ENCODE measurements at places on chromosomes 4 and X.

GRCh38 chr4:142121448-142122350 lies 485.3 kb downstream of the IL15 start:
- DNase-seq: no peak

GRCh38 chrX:20729416-20729815 lies 462.7 kb upstream of the RPS6KA3 start:
- DNase-seq: no peak

DNA sequence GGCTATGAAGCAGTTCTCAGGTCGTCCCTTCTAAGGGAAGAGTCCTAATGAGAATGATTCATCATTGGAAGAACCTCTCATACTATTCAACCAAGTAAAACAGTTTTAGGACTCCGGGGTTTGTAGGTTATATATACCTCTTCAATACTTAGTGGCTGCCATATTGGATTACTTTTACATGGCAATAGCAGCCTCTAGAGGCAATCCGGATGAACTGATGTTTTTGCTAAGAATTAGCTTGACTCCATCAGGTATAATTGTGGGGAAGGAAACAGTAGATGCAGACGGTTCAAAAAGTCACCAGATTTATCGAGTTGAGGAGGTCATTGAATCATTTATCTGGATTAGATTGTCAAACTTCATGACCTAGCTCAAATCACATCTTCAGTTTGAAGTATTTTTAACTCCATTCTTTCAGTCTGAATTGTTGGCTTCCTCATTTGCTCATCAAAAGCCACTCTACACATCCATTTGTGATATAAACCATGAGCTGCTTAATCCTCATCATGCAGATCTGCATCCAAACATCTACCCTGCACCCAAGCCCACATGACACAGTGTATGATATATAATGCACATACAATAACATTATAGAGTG lies 28.4 kb downstream of the GUCY1B1 start:
- DNase-seq: no peak

DNA sequence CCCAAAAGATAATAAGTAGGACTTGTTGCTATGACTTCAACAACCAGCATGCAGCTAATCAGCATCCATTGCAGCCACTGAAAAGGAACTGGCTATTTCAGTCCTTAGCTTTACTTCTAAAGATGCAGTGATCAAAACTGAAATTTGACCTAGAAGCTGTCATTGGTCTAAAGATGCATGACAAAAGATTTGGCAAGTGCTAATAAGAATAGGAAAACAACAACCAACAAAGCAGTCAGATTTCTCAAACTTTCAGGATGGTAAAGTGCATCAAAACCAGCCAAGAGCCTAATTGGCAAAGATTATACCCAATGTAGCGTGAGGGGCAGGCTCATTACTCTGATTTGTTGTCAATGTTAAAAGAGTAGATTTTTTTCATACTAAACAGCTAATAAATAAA lies 77.1 kb upstream of the WDR17 start:
- no peak for DNase-seq

- no peak for DNase-seq
These were observed 131.6 kb downstream of the CEP135 start for GRCh38 chr4:56080384-56080783.

- DNase-seq: no peak
These were observed 32.9 kb upstream of the DCX start for GRCh38 chrX:111444881-111445280.
